Breast epithelium (tissue), 4 donors: ENCODE measurements at places on chromosomes 11 and 22.

- no peak for DNase-seq
Measured at GRCh38 chr11:70522309-70522592, 123.9 kb downstream of the CTTN start.

DNA sequence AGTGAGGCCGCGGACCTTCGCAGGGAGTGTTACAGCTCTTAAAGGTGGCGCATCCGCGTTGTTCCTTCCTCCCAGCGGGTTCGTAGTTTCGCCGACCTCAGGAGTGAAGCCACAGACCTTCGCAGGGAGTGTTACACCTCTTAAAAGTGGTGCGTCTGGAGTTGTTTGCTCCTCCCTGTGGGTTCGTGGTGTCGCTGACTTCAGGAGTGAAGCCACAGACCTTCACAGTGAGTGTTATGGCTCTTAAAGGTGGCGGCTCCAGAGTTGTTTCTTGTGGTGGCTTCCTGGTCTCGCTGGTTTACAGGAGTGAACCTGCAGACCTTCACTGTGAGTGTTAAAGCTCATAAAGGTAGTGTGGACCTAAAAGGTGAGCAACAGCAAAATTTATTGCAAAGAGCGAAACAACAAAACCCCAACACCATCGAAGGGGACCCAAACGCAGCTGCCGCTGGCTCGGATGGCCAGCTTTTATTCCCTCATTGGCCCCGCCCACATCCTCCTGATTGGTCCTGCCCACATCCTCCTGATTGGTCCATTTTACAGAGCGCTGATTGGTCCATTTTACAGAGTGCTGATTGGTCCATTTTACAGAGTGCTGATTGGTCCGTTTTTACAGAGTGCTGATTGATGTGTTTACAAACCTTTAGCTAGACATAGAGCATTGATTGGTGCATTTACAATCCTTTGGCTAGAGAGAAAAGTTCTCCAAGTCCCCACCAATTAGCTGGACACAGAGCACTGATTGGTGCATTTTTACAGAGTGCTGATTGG lies 1.2 kb upstream of the TMEM45B start:
- DNase-seq, result no peak

GRCh38 chr11:128453444-128454336 lies 133.7 kb downstream of the ETS1 start:
- peak; percentile 58 for DNase-seq

DNA sequence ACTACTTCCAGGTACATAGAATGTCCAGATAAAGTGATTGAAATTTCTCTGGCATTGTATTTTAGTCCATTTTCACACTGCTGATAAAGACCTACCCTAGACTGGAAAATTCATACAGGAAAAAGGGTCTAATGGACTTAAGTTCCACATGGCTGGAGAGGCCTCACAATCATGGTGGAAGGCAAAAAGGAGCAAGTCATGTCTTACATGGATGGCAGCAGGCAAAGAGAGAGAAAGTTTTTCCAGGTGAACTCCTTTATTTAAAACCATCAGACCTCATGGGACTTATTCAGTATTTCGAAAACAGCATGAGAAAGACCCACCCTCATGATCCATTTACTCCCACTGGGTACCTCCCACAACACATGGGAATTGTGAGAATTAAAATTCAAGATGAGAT lies 1359.7 kb upstream of the RAG2 start:
- no peak for DNase-seq

GRCh38 chr22:18091478-18091877 lies 13.7 kb downstream of the PEX26 start:
- DNase-seq, result no peak

GRCh38 chr11:108524422-108524821 lies 26.2 kb upstream of the POGLUT3 start:
- DNase-seq, result no peak

DNA sequence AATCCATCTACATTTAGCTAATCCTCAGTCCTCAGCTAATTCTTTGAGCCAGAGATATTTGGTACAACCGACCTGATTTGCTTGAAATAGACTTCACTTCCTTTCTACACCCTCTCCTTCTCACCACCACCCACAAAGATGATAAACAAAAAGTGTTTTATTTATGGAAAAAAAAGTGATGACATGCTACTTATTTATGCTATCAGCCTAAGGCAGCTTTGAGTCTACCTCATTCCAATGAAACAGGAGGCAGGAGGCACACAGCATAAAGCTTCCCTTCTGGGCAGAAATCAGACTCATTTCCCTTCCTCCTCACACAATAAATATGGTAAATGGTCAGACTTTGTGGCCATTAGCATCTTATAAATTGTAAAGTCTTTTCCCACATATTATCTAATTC lies 325.7 kb downstream of the SOX6 start:
- DNase-seq, result no peak

GRCh38 chr11:12303421-12304149 lies 73.8 kb upstream of the PARVA start:
- no peak for DNase-seq

- no peak for DNase-seq
Measured at GRCh38 chr11:85316967-85317366, 310.2 kb downstream of the DLG2 start.

DNA sequence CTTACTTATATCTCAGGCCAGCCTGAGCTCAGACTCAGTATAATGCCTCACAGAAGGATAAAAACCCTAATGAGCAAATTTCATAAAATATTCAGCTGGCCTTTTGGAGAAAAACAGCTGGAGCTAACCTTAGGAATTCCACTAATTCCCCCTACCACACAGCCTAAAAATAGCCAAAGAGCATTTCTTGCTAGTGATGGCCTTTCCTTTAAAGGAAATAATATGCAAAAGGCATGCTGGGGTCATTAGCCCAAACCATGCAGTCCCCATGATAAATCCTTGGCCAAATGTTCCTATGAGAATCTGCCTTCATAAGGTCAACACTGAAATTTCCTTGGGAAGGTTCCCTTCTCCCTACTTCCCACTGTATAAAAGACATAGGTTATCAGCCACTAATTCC lies 38.2 kb downstream of the SYTL2 start:
- DNase-seq, result no peak

DNA sequence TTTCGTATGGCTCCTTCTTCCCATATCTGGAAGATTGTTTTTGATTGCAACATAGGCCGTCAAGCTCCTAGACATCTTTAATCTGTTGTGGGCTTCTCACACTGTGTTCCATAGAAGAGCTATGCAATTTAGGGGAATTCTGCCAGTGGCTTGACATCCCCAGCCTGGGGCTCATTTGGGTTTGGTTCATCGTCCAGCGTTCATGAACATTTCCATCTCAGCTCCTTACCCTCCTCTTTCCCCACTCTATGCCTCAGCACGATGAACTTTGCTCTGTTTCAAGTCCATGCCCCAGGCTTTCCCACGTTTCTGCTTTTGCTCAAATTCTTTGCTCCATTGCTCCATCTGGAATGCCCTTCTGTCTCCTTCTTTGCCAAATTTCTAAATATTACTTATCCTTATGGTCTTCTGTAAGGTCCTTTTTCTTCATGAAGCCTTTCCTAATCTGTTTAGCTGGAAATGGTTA lies 26.1 kb upstream of the CLMP start:
- no peak for DNase-seq

GRCh38 chr11:30585892-30586250 lies 282 bp downstream of the MPPED2 start:
- peak; percentile 52 for DNase-seq

DNA sequence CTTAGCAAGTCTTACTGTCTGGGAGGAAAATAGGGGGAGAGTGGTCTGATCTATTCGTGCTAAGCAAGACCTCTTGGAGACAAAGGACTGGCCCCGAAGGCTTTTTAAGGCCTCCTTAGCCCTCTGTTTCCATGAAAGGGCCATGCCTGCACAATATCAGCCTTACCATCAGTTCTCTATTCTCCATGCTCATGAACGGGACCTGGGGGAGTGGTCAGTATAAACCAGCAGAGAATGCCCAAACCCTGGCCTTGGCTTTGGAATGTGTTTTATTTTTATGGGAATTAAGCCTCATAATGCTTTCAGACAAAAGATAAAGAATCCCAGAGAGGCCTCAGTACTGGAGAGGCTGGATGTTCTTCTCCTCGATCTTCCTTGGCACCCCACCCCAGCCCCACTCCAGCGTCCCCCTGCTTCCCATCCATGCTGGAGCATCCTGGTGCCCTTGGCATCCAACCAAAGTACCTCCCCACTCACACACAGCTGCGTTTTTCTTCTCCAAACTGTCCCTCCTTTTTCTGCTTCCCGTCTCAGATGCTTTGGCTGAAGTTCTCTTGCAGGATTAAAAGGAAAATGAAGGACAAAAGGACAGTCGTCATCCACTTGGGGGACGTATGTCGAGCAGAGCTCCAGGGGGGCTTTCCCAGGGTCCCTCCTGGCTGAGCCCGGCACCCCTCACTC lies 18.6 kb downstream of the FXYD6 start:
- DNase-seq, result no peak

- no peak for DNase-seq
Measured at GRCh38 chr11:32325187-32325586, 110.2 kb downstream of the WT1 start.

- DNase-seq, result no peak
Measured at GRCh38 chr11:114219559-114220349, 76.4 kb upstream of the NNMT start.

- no peak for DNase-seq
Measured at GRCh38 chr22:35766654-35767580, 49.2 kb downstream of the APOL5 start.

GRCh38 chr11:47233989-47234668 lies 14.5 kb downstream of the ACP2 start:
- DNase-seq, result no peak

DNA sequence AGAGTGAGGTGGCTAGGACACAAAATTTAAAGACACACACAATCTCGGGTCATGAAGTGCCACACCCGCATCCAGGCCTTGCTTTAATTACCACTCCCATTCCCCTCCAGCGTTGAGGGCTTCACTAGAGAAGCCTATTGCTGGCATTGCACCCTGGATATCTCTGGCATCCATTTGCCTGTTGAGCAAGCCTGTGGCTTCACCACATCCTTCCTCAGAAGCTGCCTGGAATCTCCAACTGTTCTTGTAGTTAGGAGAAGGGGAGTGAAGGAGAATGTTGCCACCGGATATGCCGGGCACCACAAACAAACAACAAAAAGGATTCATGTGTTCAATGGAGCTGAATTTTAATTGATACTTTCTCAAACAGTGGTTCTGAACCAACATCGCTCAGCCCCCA lies 34.4 kb upstream of the RCN1 start:
- DNase-seq, result no peak

- no peak for DNase-seq
Measured at GRCh38 chr11:3186166-3186953, 21.2 kb upstream of the OSBPL5 start.
